ENCODE measurements at places on chromosomes 1 and 21.

- DNase-seq = no peak
These were observed 7.5 kb upstream of the GJA8 start for GRCh38 chr1:147895123-147895522.

GRCh38 chr1:172969611-172970010 lies 81.1 kb downstream of the TNFSF18 start:
- no peak for DNase-seq

DNA sequence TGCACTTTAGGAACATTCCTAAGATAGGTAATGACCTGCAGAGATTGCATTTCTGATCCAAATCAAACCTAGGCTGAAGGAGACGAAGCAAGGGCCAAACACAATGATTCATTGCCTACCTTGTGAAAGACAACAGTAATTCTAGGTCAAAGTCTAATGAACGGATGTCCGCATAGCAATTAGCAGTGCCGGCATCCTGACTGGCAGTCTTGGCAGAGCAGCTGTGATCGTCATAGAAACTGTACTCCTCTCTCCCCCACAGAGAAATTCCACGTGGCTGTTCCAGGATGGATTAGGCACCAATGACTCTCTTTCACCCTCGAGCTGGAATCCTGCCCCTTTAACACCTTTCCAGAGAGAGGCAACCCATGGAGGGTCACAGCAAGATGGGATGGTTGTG lies 28.9 kb upstream of the VAV3 start:
- peak; percentile 33 for DNase-seq

DNA sequence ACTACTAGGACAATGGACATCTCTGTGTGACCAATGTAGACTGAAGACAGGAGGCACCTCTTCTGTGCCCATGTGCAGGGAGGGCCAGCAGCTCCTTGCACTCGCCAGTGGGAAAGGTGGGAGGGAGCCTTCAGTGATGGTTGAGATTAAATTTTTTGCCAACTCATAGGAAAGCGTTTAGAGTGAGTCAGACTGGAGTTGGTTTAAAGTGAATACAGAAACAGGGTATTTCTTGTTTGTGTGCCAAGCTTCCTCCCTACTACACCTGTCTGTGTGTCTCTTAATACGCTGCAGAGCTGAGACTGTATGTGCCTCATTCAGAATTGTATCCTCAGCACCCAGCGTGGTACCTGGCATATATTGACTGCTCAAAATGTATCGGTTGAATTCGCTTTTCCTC lies 13.5 kb upstream of the COL16A1 start:
- DNase-seq = no peak

DNA sequence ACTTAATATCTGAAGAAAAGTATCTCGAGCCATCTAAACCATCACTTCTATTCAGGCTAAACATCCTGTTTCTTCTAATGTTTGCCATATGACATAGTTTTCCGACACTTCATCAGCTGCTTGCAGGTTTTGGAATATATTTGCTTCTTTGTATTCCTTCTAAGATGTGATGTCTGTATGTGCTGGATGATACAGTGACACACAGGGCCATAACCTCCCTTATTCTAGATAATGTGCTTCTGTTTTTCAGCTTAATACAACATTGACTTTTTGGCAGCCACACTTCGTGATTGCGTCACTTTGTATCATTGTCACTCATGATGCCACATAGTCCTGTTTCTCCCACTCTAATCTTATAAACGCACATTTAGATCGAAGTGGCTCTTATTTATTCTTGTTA lies 156.3 kb downstream of the CRB1 start:
- no peak for DNase-seq

- DNase-seq = no peak
These were observed 218.8 kb downstream of the NEGR1 start for GRCh38 chr1:72063364-72064044.

DNA sequence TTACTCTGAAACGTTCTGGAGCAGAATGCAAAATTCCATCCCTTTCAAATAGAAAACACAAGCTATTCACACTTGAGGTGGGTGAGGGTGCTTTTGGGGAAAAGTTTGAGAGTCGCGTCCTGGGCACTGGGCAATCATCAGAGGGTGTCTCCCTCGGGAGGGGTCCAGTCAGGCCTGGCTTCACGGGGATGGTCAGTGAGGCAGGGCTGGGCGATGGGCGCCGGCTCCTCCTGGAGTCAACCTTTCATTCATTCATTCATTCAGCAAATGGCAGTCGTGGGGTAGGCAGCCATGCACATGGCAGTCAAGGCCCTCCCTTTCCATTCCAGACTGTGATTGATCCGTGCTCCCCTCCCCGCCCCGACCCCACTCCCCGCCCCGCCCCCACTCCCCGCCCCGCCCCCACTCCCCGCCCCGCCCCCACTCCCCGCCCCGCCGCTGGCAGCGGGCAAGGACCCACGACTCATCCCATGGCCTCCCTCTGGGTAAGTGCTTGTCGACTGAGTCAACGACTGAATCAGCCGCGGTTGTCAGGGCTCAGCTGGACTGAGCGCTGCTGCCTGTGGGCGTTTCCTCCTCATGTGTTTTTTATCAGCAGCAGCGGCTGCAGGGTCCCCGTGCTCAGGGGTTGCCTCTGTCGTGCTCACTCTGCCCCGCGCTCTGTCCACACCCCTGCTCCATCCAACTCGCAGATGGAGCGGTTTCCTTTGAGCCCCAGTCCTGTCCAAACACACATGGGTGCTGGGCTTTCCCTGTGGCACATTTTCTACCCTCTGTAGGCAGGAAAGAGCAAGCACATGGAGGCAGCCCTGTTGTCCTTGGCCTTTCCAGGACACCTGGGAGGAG lies 12.5 kb upstream of the SPSB1 start:
- DNase-seq = no peak

- DNase-seq = no peak
These were observed 23.8 kb downstream of the PMVK start for GRCh38 chr1:154912755-154913154.

GRCh38 chr1:17890056-17890814 lies 135.1 kb downstream of the ACTL8 start:
- no peak for DNase-seq

- no peak for DNase-seq
These were observed 159.7 kb upstream of the CXADR start for GRCh38 chr21:17352996-17353655.

DNA sequence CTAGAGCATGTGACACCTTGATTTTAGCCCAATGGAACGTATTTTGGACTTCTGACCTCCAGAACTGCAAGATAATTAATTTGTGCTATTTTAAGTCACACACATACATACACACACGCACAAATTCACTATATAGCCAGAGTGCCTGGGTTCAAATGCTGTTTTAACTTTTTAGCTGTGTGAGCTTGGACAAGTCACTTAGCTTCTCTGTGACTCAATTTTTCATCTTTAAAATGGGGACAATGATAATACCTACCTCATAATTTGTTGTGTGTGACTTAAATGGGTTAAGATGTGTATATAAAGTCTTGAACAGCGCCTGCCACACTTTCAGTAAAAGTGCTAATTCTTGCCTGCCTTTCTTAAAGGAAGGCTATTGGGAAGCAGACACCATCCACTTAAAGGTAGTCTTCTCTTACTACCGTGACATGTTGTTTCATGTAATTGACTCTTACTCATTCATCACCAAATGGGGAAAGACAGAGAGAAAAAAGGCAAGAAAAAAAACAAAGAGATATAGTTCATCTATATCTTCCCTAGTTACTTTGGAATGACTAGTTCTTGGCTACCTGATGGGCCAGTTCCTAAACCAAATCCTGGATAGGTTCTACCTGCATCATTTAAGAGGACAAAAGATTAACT lies 56.3 kb downstream of the SLC30A7 start:
- DNase-seq = no peak

GRCh38 chr1:37720231-37721130 lies 28.2 kb downstream of the CDCA8 start:
- DNase-seq = no peak

DNA sequence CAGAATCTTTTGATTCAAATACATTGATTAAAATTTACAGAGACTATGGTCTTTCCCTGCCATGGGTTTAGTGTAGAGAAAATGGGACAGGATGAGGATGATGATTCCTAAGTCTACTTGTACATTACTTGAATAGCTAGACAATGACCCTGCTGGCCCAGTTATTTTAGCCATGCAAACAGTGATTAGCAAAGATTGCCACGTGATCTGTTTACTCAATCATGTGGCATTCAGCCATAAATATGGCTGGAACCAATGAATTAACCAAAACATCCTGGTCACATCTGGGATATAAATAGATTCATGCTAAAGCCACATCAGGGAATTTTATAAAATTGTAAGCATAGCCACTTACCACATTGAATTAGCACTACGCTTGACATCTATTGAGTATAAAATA lies 167.3 kb downstream of the PBX1 start:
- DNase-seq = no peak

GRCh38 chr1:182662121-182662890 lies 22.1 kb downstream of the RGS8 start:
- DNase-seq = peak; percentile 58

GRCh38 chr1:32399843-32400242 lies 5.6 kb upstream of the BSDC1 start:
- DNase-seq = no peak

DNA sequence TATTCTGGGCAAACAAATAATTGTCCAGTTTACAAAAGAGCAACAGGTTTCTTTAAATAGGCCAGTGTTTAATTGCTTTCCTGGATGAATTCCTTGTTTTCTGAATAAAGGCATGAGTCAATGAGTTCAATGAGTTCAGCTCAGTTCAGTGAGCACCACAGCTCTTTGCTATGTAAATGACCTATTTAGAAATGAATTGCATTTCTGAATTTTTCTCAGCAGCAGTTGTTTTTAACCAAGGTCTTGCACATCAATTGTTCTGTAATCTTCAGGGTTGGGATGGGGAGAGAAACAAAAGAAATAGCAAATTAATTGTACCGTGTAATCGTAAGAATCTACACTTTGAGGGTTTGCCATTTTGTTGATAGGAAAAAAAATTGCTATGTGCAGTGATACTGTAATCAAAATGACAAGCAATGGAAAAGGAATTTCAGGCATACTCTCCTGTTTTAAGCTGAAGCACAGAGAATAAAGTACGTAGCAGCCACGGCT lies 45.7 kb downstream of the MIS18A start:
- no peak for DNase-seq

All from putamen (tissue), 1 donor.